Progenitor cell of endocrine pancreas (in vitro differentiated cells): ENCODE measurements at places on chromosomes 1 and 21. TPM values are rescaled to one million over a fixed set of nuclear protein-coding genes. Genes with fewer than 3 reads are reported as not detected.

- no peaks in the 10 kb centered on the region for H3K27me3 ChIP-seq
- no peak for DNase-seq
- H3K27ac ChIP-seq, result no peak overlapping the region
Measured at GRCh38 chr1:222973561-222973960, 158.7 kb downstream of the DISP1 start.

DNA sequence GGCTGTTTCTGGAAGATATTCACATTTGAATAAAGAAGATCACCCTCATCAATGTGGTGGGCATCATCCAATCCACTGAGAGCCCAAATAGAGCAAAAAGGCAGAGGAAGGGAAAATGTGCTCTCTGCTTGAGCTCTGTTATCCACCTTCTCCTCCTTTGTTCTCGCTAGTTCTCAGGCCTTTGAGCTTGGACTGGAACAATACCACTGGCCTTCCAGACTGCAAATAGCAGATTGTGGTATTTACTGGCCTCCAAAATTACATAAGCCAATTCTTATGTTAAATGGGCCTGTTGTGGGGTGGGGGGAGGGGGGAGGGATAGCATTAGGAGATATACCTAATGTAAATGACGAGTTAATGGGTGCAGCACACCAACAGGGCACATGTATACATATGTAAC lies 219.3 kb downstream of the C1orf94 start:
- no peaks in the 10 kb centered on the region for H3K4me1 ChIP-seq
- peaks cover 17% of the 10 kb centered on the region for H3K27me3 ChIP-seq
- no peak for DNase-seq
- H3K4me3 ChIP-seq, result no peak overlapping the region
- H3K36me3 ChIP-seq, result no peaks in the 10 kb centered on the region

DNA sequence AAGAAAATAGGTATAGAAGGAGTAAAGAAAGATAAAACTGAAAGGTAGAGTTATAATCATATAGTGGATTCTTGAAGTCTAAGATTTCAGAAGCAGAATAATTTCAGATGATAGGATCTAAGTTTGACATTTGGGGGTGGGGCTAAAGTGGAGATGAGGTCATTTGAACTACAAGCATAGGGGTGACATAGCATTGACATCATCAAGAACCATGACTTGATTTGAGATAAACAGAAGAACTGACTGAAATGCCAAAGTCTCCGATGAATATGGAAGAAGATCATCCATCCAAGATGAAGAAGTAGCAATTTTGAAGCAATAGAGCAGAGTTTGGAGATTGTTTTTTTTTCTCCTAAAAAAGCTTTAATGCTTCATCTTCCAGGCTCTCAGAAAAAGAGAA lies 122.3 kb downstream of the MACF1 start:
- H3K27me3 ChIP-seq, result no peaks in the 10 kb centered on the region
- peaks cover 9% of the 10 kb centered on the region for H3K36me3 ChIP-seq
- H3K4me3 ChIP-seq, result no peak overlapping the region
- H3K4me1 ChIP-seq, result no peaks in the 10 kb centered on the region
- no peak for DNase-seq

GRCh38 chr1:230153641-230154296 lies 86.7 kb downstream of the GALNT2 start:
- no peaks in the 10 kb centered on the region for H3K36me3 ChIP-seq
- peak overlapping the region; percentile 65 for H3K27ac ChIP-seq
- H3K27me3 ChIP-seq, result no peaks in the 10 kb centered on the region

GRCh38 chr1:155872527-155872926 lies 13.2 kb downstream of the SYT11 start:
- peaks cover 15% of the 10 kb centered on the region for H3K27me3 ChIP-seq
- no peak overlapping the region for H3K4me3 ChIP-seq
- no peaks in the 10 kb centered on the region for H3K36me3 ChIP-seq
- H3K27ac ChIP-seq, result no peak overlapping the region
- H3K4me1 ChIP-seq, result no peaks in the 10 kb centered on the region
- no peak for DNase-seq

GRCh38 chr1:1430114-1430982 lies 5.1 kb upstream of the VWA1 start:
- H3K27me3 ChIP-seq, result peaks cover 3% of the 10 kb centered on the region
- no peaks in the 10 kb centered on the region for H3K36me3 ChIP-seq
- H3K4me3 ChIP-seq, result no peak overlapping the region

- H3K4me1 ChIP-seq, result peaks cover 15% of the 10 kb centered on the region
- peak within 1 kb of the TSS; percentile 78 for H3K4me3 ChIP-seq
- peak; percentile 26 for DNase-seq
- H3K36me3 ChIP-seq, result peaks cover 7% of the 10 kb centered on the region
- H3K27me3 ChIP-seq, result peaks cover 18% of the 10 kb centered on the region
Measured at GRCh38 chr1:35718492-35719336, at the start of gene C1orf216. Gene C1orf216 (minus strand): TSS chr1:35718884. CDS start chr1:35716321, 2,563 bp downstream.

- peaks cover 5% of the 10 kb centered on the region for H3K36me3 ChIP-seq
- no peaks in the 10 kb centered on the region for H3K27me3 ChIP-seq
- H3K4me1 ChIP-seq, result peaks cover 6% of the 10 kb centered on the region
- no peak overlapping the region for H3K27ac ChIP-seq
Measured at GRCh38 chr1:42282867-42283583, 52.0 kb downstream of the FOXJ3 start.

- H3K27ac ChIP-seq, result no peak overlapping the region
- no peak for DNase-seq
- peaks cover 15% of the 10 kb centered on the region for H3K36me3 ChIP-seq
Measured at GRCh38 chr1:196477262-196477661, 131.0 kb downstream of the KCNT2 start.

- no peak overlapping the region for H3K4me3 ChIP-seq
- no peak for DNase-seq
- H3K27me3 ChIP-seq, result peaks cover 34% of the 10 kb centered on the region
- peaks cover 11% of the 10 kb centered on the region for H3K4me1 ChIP-seq
- no peaks in the 10 kb centered on the region for H3K36me3 ChIP-seq
Measured at GRCh38 chr1:112251766-112252506, 144.1 kb upstream of the CTTNBP2NL start.

DNA sequence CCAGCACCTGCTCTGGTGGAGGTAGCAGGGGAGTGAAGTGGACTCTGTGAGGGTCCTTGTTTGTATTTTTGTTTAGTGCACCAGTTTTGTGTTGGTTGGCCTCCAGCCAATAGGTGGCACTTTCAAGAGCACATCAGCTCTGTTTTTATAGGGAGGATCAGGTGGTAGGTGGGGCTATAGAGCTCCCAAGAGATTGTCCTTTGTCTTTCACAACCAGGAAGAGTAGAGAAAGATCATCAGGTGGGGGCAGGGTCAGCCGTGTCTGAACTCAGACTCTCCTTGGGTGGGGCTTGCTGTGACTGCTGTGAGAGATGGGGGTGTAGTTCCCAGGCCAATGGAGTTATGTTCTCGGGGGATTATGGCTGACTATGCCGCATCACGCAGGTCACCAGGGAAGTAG lies 159.8 kb downstream of the ZNF326 start:
- no peaks in the 10 kb centered on the region for H3K4me1 ChIP-seq
- no peak overlapping the region for H3K4me3 ChIP-seq
- no peak overlapping the region for H3K27ac ChIP-seq
- H3K36me3 ChIP-seq, result no peaks in the 10 kb centered on the region
- DNase-seq, result no peak
- peaks cover 3% of the 10 kb centered on the region for H3K27me3 ChIP-seq

GRCh38 chr1:1449099-1449739 lies at the start of gene ATAD3C:
Gene ATAD3C (plus strand): TSS chr1:1449689. CDS start chr1:1450684, 995 bp downstream.
- H3K4me3 ChIP-seq, result no peak within 1 kb of the TSS
- H3K27ac ChIP-seq, result no peak within 1 kb of the TSS
- H3K4me1 ChIP-seq, result no peaks in the 10 kb centered on the region
- no peak for DNase-seq
- H3K36me3 ChIP-seq, result no peaks in the 10 kb centered on the region
- H3K27me3 ChIP-seq, result peaks cover 12% of the 10 kb centered on the region

DNA sequence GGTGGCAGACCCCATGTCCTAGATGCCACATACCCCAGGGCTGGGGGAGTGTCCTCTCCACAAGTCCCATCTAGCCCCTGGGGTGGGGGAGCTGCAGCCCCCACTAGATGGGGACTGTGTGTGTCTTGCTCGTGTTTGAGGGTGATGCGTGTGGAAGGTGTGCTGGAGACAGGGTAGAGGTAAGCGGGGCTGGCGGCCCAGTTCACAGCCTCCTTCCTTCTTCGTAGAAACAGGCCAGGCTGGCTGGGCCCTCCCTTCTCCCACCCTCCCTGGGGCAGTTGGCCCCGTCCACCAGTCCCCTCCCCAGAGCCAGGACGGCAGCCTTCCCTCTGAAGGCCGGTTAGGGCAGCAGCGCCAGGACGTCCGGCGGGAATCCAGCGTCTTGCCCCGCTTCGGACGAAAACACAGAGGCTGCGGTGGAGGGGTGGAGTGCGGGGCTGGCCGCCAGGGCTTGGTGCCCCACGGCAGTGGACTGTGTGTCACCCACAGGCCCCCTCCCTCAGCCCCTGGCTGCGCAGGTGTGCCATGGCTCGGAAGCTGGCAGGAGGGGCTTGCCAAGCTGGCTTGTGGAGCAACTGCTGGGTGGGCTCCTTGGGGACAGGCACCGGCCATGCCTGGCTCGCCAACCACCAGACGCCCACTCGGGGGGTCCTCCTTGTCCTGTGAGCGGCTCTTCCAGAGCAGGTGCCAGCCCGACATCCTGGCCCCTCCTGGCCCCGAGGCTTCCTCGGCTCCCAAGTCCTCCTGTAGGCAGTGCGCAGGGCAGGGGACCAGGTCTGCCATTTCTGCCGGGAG lies 3.6 kb downstream of the PRDM16 start:
- H3K4me3 ChIP-seq, result peak overlapping the region; percentile 46
- H3K27me3 ChIP-seq, result no peaks in the 10 kb centered on the region
- no peak overlapping the region for H3K27ac ChIP-seq
- no peak for DNase-seq
- H3K36me3 ChIP-seq, result peaks cover 2% of the 10 kb centered on the region

- no peaks in the 10 kb centered on the region for H3K36me3 ChIP-seq
- no peak overlapping the region for H3K27ac ChIP-seq
- DNase-seq, result no peak
- no peaks in the 10 kb centered on the region for H3K4me1 ChIP-seq
- peaks cover 10% of the 10 kb centered on the region for H3K27me3 ChIP-seq
- H3K4me3 ChIP-seq, result no peak overlapping the region
Measured at GRCh38 chr21:38334866-38335265, 78.1 kb downstream of the KCNJ15 start.

DNA sequence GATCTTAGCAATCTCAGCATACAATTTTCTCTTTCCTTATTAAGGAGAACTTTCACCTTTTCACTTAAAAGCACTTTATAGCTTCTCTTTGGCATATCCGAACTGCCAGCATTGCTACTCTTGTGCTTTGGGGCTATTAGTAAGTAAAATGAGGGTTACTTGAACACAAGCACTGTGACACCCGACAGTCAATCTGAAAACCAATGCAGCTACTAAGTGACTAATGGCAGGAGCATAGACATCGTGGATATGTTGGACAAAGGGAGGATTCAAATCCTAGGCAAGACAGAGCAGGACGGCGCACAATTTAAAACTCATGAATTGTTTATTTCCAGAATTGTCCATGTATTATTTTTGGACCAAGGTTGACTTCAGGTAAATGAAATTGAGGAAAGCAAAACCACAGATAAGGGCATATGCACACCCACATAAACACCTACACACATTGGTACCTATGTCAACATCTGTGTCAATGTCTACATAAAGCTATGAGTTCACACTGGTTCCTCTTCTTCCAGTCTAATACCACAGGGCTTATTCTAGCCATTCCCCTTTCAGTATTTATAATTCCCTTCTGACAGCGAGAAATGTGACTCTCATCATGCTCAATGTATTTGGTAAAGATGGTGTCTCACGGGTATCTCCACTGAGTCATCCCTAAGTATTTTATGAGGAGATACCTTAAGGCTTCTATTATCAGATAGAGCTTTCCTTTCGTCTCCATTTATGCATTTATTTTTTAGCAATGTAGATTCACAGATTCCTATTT lies 75.3 kb upstream of the RALGPS2 start:
- H3K4me1 ChIP-seq, result peaks cover 10% of the 10 kb centered on the region
- DNase-seq, result no peak
- no peaks in the 10 kb centered on the region for H3K36me3 ChIP-seq
- H3K4me3 ChIP-seq, result no peak overlapping the region
- H3K27ac ChIP-seq, result no peak overlapping the region
- H3K27me3 ChIP-seq, result peaks cover 4% of the 10 kb centered on the region

DNA sequence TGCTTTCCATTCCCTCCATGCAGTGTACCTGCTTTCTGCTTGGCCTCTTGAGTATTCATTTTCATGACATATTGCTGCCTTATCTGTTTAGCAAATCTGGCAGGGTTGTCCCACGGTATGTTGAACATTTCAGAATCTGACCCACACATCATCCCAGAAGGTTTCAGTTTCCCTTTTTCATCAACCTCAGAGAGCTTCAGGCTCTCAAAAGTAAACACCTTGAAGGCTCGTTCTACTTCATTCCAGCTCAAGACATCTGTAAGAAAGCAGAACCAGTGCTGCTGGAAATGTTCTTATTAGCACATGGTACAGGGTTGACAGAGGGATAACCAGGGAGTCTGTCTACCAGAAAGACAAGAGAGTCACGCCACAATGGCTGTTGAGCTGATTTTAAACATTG lies 103.6 kb downstream of the SPAG17 start:
- DNase-seq, result no peak
- no peak overlapping the region for H3K27ac ChIP-seq
- H3K4me3 ChIP-seq, result no peak overlapping the region
- peaks cover 4% of the 10 kb centered on the region for H3K27me3 ChIP-seq
- H3K36me3 ChIP-seq, result peaks cover 4% of the 10 kb centered on the region

DNA sequence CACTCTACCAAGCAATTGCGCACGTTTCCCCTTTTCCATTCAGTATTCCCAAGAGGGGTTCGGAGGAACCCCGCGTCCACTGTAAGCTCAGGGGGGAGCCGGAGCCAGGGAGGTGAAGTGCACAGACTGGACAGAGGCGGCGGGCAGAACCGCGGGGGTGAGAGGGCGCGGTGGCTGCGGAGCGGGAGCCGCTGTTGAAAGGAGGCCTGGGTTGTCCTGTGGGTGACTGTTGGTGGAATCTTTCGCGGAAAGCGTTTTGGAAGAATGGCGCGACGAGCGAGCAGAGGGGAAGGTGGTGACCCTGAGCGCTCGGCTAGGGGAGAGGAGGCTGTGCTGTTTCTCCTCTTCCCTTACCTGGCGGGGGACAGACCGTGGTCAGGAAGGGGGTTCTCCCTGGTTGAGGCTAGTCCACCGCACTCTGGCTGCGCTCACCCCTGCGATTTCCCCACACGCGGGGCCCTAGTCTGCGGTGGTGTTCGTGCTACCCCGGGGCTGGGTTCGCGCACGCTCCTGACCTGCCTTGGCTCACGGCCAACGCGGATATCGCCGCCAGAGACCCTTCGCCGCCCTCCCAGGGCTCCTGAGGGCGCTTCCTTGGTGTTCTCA lies 92.8 kb downstream of the PRKAB2 start:
- H3K4me1 ChIP-seq, result peaks cover 12% of the 10 kb centered on the region
- no peak overlapping the region for H3K27ac ChIP-seq
- H3K27me3 ChIP-seq, result peaks cover 94% of the 10 kb centered on the region
- peaks cover 1% of the 10 kb centered on the region for H3K36me3 ChIP-seq
- H3K4me3 ChIP-seq, result peak overlapping the region; percentile 65
- no peak for DNase-seq

The GIPC2 gene
- 3.0 and 4.2 TPM in 2 replicates for total RNA-seq

The LYPD8 gene
- total RNA-seq, result not detected in 2 replicates

The ADAMTSL4 gene
- total RNA-seq, result 5.5 and 6.9 TPM in 2 replicates

The MYCL gene
- 19.3 and 21.3 TPM in 2 replicates for total RNA-seq

The LINGO4 gene
- not detected in 2 replicates for total RNA-seq

The NTMT2 gene
- not detected in 2 replicates for total RNA-seq

The WNT3A gene
- total RNA-seq, result not detected in 2 replicates
